ENCODE measurements at places on chromosomes 7 and 10. TPM values are rescaled to one million over a fixed set of nuclear protein-coding genes. Genes with fewer than 3 reads are reported as not detected.

- no peak for DNase-seq
Measured at GRCh38 chr10:92200564-92200963, 90.3 kb downstream of the CPEB3 start.

The FOXP2 gene
- total RNA-seq: not detected

DNA sequence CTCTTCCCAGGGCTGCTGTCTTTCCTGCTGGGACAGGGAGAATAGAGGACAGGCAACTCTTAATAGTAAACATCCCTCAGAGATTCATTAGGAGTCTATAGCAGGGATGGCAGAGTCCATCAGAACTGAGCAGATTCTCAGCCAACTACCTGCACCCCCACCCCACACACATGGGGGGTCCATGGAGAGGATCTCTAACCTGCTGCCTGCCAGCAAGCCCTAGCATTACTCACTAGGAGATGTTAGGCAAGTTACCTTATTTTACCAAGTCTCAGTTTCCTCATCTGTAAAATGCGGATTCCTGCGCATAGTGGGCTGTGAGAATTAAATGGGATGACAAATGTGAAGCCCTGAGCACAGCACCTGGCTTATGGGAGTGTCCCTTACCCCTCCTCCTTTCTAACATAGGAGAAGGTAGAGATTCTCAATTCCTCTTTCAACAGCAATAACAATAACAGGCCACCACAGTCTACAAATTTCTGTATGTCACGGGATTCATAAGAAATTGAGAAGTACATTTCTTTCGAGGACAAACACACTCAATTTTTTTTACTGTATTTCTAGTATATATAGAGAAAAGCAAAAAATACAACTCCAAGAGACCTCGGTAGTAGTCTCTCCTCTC lies 23.8 kb upstream of the WDR11 start:
- DNase-seq: no peak

The GSTO2 gene
- 0.70 TPM for total RNA-seq

DNA sequence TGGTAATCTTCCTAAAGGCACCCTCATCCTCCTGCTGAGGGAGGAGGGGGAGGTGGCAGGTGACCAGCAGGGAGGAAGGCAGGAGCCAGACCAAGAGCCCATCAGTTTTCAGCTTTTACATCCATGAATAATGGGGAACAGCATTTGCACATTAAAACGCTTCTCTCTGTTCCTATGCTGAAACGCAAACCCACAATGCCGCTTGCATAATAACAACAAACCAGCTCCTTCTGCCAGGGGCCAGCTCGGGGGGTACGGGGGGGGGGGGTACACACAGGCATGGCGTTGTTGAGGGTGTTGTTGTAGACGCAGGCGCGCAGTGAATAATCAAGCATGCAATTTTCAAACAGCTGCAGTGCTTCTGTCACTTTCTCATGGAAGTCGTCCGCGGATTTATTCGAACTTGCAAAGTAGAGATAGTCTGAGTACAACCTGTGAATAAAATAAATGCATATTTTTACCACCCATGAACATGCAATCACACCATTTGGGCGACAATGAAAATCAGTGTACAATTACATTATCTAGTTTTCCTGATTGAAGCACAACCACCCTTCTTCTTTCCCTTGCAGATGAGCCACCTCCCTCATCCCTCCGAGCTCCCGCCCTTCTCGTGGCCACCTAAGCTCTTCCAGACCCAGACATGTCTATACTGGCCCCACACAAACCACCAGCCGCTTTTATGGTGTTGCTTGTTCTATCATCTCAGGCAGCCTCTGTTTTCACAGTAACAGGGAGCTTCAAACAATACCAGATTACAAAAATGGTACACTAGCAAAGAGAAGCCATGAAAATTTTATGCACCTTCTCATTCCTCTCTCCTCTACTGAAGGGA lies 72.2 kb downstream of the CHST15 start:
- DNase-seq: no peak

The HSPA12A gene
- 0.37 TPM for total RNA-seq
